Natural killer cell treated with Interleukin-12 subunit alpha and Interleukin-12 subunit beta and Interleukin-15 and Interleukin-18, amount 100 ng/mL, for 72 hours (primary cell): ENCODE measurements at places on chromosomes 6 and 20. TPM values are rescaled to one million over a fixed set of nuclear protein-coding genes. Genes with fewer than 3 reads are reported as not detected.
A peak's percentile ranks its signal among the peaks of the same experiment; 100 is the strongest.

The CRISP2 gene
- not detected for total RNA-seq

The IMPG1 gene
- not detected for total RNA-seq

The CCM2L gene
- total RNA-seq, result not detected

The SMIM28 gene
- not detected for total RNA-seq

The TMEM217 gene
- total RNA-seq, result 23.7 TPM

The RFX6 gene
- not detected for total RNA-seq

The VNN1 gene
- 0.83 TPM for total RNA-seq

GRCh38 chr6:118843685-118844390 lies 50.1 kb upstream of the ASF1A start:
- peak overlapping the region; percentile 81 for H3K4me3 ChIP-seq
- H3K27me3 ChIP-seq, result no peaks in the 10 kb centered on the region
- H3K4me1 ChIP-seq, result peaks cover 30% of the 10 kb centered on the region
- H3K27ac ChIP-seq, result peak overlapping the region; percentile 47

- no peak for DNase-seq
- no peaks in the 10 kb centered on the region for H3K27me3 ChIP-seq
- H3K4me1 ChIP-seq, result no peaks in the 10 kb centered on the region
- no peak overlapping the region for H3K4me3 ChIP-seq
- H3K36me3 ChIP-seq, result no peaks in the 10 kb centered on the region
Measured at GRCh38 chr6:135937106-135937505, 85.6 kb downstream of the PDE7B start.

- no peaks in the 10 kb centered on the region for H3K36me3 ChIP-seq
- DNase-seq, result no peak
- no peaks in the 10 kb centered on the region for H3K27me3 ChIP-seq
- H3K4me1 ChIP-seq, result peaks cover 21% of the 10 kb centered on the region
Measured at GRCh38 chr20:25195962-25196785, 662 bp downstream of the ENTPD6 start.

GRCh38 chr20:53322651-53323050 lies 271.0 kb downstream of the ZNF217 start:
- no peak for DNase-seq
- no peaks in the 10 kb centered on the region for H3K4me1 ChIP-seq

DNA sequence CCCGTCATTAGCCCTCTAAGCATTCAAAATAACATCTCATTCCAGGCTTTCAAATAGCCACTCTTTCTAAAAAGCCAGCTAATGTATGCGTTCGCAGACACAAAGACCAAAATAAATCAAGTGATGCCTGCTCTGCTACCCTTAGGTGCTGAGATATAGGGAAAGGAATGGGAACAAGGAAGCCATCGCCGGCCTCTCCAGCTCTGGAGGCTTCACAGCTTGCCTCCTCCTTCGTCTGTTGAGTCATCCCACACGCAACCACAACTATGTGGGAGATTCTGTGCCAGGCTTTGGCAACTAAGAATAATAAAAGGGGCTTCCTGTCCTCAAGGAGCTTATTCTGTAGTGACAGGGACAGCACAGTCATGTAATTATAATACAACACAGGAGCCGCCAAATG lies 27.3 kb upstream of the SLC22A23 start:
- H3K4me1 ChIP-seq, result no peaks in the 10 kb centered on the region
- no peak overlapping the region for H3K27ac ChIP-seq
- no peak for DNase-seq
- H3K36me3 ChIP-seq, result peaks cover 5% of the 10 kb centered on the region
- H3K27me3 ChIP-seq, result peaks cover 21% of the 10 kb centered on the region

GRCh38 chr6:156970595-156971112 lies 193.5 kb downstream of the ARID1B start:
- peaks cover 30% of the 10 kb centered on the region for H3K4me1 ChIP-seq
- no peak overlapping the region for H3K4me3 ChIP-seq
- no peak for DNase-seq
- no peaks in the 10 kb centered on the region for H3K36me3 ChIP-seq
- no peaks in the 10 kb centered on the region for H3K27me3 ChIP-seq

- no peak overlapping the region for H3K4me3 ChIP-seq
- no peaks in the 10 kb centered on the region for H3K36me3 ChIP-seq
Measured at GRCh38 chr6:112149236-112149635, 61.8 kb downstream of the FAM229B start.

- peaks cover 10% of the 10 kb centered on the region for H3K36me3 ChIP-seq
- no peak overlapping the region for H3K27ac ChIP-seq
- no peaks in the 10 kb centered on the region for H3K27me3 ChIP-seq
- H3K4me1 ChIP-seq, result no peaks in the 10 kb centered on the region
Measured at GRCh38 chr6:62980093-62980492, 231.2 kb upstream of the FKBP1C start.

- H3K27me3 ChIP-seq, result peaks cover 4% of the 10 kb centered on the region
- no peak overlapping the region for H3K4me3 ChIP-seq
- H3K4me1 ChIP-seq, result no peaks in the 10 kb centered on the region
- DNase-seq, result no peak
- no peaks in the 10 kb centered on the region for H3K36me3 ChIP-seq
- no peak overlapping the region for H3K27ac ChIP-seq
Measured at GRCh38 chr6:145602726-145603326, 132.5 kb downstream of the EPM2A start.

- no peak overlapping the region for H3K27ac ChIP-seq
- no peak overlapping the region for H3K4me3 ChIP-seq
- H3K36me3 ChIP-seq, result no peaks in the 10 kb centered on the region
- H3K27me3 ChIP-seq, result no peaks in the 10 kb centered on the region
- DNase-seq, result no peak
Measured at GRCh38 chr20:32894711-32895355, 36.1 kb downstream of the EFCAB8 start.

GRCh38 chr6:13024616-13025015 lies 303.7 kb downstream of the TBC1D7 start:
- no peak overlapping the region for H3K4me3 ChIP-seq
- no peaks in the 10 kb centered on the region for H3K36me3 ChIP-seq
- no peak overlapping the region for H3K27ac ChIP-seq
- H3K27me3 ChIP-seq, result peaks cover 17% of the 10 kb centered on the region
- H3K4me1 ChIP-seq, result no peaks in the 10 kb centered on the region

DNA sequence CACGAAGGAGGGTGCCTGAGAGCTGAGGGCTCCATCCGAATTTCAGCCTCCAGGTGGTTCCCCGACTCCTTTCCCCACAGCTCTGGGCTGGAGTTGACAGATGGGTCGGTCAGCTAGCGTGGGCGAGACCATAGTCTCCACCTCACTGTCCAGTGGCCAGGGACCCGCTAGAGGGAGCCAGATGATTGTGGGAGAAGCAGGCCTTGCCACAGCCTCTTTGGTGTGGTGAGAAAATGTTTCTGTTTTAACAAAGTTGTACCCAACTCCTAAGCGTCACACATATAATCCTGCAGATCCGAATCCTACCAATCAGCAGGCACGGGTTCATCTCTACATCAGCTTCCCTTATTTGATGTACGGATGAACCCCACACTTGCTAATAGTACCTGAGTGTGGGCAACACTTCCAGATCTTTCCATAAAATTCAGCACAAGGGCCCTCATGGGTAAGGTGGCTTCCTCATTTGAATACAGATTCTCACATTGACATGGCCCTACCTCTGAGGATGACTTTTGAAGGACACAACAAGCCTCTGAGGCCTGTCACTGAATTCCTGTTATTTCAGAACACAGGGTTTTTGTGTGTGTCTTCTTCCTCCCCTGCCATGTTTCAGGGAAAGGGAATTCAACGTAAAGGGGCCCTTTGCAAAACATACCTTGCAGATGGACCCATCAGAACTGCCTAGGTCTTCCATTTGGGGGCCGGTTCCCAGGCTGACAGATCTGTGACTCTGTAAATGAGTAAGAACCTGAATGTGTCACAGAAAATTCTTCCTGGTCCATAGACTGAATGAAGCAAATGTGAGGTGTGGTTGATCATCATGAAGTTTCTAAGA lies 103.2 kb upstream of the DUSP22 start:
- peak overlapping the region; percentile 100 for H3K27ac ChIP-seq
- H3K27me3 ChIP-seq, result no peaks in the 10 kb centered on the region
- H3K4me3 ChIP-seq, result peak overlapping the region; percentile 88
- peaks cover 49% of the 10 kb centered on the region for H3K4me1 ChIP-seq
